Fibroblast of lung (primary cell): ENCODE measurements at places on chromosomes 6 and 20. TPM values are rescaled to one million over a fixed set of nuclear protein-coding genes. Genes with fewer than 3 reads are reported as not detected.

DNA sequence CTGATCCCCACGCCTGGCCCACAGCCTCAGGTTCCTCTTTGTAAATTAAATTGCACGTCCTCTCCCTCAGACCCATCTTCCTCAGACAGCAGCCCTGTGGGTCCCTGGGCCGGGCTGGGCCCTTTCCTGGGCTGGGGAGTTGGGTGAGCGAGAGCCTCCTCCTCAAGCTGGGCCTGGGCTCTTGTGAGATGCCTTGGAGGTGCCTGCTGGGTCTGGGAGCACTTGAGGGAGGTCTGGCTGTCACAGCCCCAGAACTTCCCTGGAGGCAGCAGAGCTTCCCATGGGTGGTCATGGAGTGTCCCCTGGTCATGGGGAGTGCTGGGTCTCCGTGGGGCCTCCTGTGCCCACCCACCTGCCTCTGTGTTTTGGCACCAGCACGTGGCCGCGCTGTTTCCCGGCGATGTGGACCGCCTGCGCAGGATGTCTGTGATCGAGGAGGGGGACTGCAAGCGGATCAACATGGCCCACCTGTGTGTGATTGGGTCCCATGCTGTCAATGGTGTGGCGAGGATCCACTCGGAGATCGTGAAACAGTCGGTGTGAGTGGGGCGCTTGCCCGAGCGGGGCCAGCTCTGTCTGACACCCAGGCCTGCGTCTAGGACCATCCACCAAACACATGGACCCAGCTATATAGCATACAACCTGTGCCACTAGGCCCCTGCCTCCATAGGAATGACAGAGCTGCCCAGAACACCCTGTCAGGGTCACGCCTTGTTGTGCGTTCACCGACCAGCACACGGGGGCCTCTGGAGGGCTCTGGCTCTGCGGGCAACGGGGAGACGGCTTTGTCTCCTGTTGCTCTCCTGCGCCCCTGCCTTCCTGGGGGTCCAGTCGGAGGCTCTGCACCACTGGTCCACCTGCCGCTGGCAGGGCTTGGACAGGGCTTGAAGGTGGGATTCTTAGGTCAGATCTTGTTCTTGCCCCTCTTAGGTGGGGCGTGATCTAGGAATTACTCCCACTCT, 33.0 kb downstream of the PYGB start:
- no peak overlapping the region for H3K4me3 ChIP-seq
- H3K36me3 ChIP-seq, result peaks cover 34% of the 10 kb centered on the region
- no peaks in the 10 kb centered on the region for H3K27me3 ChIP-seq
- no peak overlapping the region for H3K27ac ChIP-seq

Gene HRH3
- not detected in 2 replicates for total RNA-seq

GRCh38 chr6:160678230-160678629, 14.2 kb upstream of the LPA start:
- no peak for DNase-seq
- no peaks in the 10 kb centered on the region for H3K27me3 ChIP-seq
- H3K27ac ChIP-seq, result no peak overlapping the region
- H3K4me1 ChIP-seq, result no peaks in the 10 kb centered on the region
- no peak overlapping the region for H3K4me3 ChIP-seq

DNA sequence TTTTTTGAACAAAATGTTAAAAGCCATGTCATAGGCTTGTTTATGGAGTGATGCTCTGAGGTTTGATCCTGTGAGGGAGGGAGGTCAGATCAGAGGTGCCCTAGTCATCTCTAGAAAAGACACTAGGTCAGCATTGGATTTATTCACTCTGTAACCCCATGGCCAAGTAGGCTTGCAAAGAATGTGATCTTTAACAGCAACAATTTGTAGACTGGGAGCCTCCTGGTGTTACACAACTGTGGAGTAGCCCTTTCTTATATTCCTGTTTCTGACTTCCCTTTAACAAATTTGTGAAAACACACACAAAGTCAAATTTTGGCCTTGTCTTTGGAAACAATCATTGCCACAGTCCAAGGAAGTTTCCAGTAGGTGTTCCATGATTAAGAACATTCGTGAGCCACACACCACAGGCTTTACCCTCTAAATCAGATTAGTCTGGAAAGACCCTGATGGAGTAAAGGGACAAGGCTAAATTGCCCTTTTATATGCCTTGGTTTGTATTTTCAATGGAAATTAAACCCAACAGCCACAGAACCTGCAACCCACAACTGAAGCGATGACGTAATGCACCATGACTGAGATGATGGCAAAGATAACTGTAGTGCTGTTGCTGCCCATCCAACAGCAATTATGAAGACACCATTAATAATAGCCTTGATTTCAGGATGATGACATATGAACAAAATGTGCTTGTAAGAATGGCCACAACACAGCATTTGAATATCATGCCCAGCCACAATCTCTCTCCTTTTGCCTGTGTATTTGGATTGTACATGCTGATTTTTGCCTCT, 22.1 kb downstream of the SCP2D1 start:
- no peak for DNase-seq
- no peaks in the 10 kb centered on the region for H3K36me3 ChIP-seq
- no peaks in the 10 kb centered on the region for H3K27me3 ChIP-seq

DNA sequence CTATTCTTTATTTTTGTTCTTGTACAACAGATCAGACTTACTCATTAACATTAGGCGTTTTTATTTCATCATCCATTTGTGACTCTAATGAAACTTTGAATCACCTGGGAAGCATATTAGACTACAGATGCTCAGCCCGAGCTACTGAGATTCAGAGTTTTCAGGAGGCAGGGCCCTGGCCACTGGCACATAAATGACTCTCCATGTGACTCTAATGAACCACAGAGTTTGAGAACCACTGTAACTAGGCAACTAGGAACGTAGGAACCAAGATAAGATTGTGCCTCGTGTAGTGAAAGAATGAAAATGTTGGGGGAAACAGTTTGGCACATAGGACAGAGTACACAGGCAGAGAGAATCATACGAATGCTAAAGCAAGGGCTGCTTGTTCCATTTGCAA, 405.9 kb upstream of the BTBD3 start:
- no peaks in the 10 kb centered on the region for H3K36me3 ChIP-seq
- H3K27ac ChIP-seq, result no peak overlapping the region
- no peak overlapping the region for H3K4me3 ChIP-seq
- no peaks in the 10 kb centered on the region for H3K27me3 ChIP-seq
- no peaks in the 10 kb centered on the region for H3K4me1 ChIP-seq
- DNase-seq, result no peak

- peaks cover 3% of the 10 kb centered on the region for H3K27me3 ChIP-seq
- peaks cover 2% of the 10 kb centered on the region for H3K4me1 ChIP-seq
- H3K27ac ChIP-seq, result no peak overlapping the region
- no peak overlapping the region for H3K4me3 ChIP-seq
These were observed 93.8 kb upstream of the CD93 start for GRCh38 chr20:23179766-23180403.

Gene ACOT13
- 7.7 and 12.2 TPM in 2 replicates for total RNA-seq

Gene TNXB
- total RNA-seq, result 63.9 and 113 TPM in 2 replicates

Gene HLA-DOA
- not detected in 2 replicates for total RNA-seq

DNA sequence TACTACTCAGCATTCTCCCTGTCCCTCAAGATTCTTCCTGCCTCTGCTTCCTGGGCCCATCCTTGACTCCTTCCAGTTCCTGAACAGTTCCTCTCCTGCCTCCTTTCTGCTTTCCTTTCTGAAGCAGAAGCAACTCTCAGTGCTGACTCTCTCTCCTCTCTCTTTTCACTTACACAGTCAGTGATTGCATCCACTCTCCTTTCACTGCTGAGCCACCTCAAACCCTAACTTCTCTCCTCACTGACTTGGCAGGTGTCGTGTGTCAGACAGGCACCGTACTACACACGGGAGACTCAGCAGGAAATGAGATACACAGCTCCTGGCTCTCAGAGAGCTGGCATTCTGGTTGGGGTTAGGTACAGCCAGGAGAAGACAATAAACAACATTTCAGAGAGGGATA, 5.6 kb downstream of the ABHD16A start:
- no peaks in the 10 kb centered on the region for H3K27me3 ChIP-seq
- H3K36me3 ChIP-seq, result peaks cover 10% of the 10 kb centered on the region
- H3K27ac ChIP-seq, result no peak overlapping the region
- peaks cover 8% of the 10 kb centered on the region for H3K4me1 ChIP-seq

DNA sequence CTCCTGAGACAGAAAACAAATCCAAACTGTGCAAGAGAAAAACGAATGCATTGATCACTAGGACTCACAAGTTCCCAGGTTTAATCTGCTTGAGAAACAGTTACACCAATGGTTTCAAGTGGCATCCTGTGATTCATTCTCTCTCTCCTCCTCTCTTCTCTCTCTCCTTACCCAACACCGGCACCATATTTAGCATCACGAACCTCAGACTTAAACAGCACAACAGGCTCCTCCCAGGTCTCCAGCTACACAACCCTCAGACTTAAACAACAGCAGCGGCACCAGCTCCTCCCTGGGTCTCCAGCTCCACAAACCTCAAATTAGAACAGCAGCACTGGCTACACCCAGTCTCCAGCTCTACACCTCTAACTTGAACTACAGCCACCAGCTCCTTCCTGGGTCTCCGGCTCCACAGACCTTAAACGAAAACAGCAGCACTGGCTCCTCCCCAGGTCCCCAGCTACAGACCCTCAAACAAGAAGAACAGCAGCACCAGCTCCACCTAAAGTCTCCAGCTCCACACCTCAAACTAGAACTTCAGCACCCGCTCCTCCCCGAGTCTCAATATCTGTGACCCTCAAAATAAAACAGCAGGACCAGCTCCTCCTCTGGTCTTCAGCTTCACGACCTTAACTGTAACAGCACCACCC, 355.9 kb downstream of the PREX1 start:
- no peaks in the 10 kb centered on the region for H3K36me3 ChIP-seq
- no peak for DNase-seq
- no peaks in the 10 kb centered on the region for H3K27me3 ChIP-seq
- H3K27ac ChIP-seq, result no peak overlapping the region
- H3K4me1 ChIP-seq, result no peaks in the 10 kb centered on the region

Gene C6orf52
- total RNA-seq, result 0.26 and 0.33 TPM in 2 replicates

DNA sequence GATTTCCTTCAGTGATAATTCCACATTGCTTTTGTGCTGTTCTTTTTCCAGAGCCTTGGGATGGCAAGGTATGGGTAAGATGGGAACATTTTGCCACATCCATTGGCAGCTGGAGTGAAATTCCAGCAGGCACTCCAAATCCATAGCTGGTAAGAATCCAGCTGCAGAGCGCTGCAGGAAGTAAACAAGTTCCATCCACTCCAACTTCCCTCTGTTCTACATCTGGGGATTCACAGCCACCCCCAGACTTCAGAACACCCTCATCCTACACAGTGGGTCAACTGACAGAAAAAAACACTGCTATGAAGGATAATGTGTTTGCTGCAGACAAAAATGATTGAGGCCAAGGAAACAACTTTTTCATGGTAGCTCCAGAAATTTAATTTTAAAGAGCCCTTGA, 747.8 kb downstream of the MAFB start:
- no peaks in the 10 kb centered on the region for H3K4me1 ChIP-seq
- H3K27ac ChIP-seq, result no peak overlapping the region
- no peak overlapping the region for H3K4me3 ChIP-seq
- DNase-seq, result no peak
- H3K27me3 ChIP-seq, result no peaks in the 10 kb centered on the region

Gene IFNGR1
- 102 and 123 TPM in 2 replicates for total RNA-seq

GRCh38 chr6:155195903-155196302, 67.9 kb upstream of the CLDN20 start:
- no peaks in the 10 kb centered on the region for H3K4me1 ChIP-seq
- H3K4me3 ChIP-seq, result no peak overlapping the region
- DNase-seq, result no peak
- no peak overlapping the region for H3K27ac ChIP-seq

GRCh38 chr20:56587307-56588041, 41.6 kb upstream of the TFAP2C start:
- no peaks in the 10 kb centered on the region for H3K4me1 ChIP-seq
- no peaks in the 10 kb centered on the region for H3K36me3 ChIP-seq
- DNase-seq, result no peak
- H3K4me3 ChIP-seq, result no peak overlapping the region
- no peak overlapping the region for H3K27ac ChIP-seq

GRCh38 chr6:170172825-170173256, 118.0 kb downstream of the DLL1 start:
- H3K4me3 ChIP-seq, result no peak overlapping the region
- DNase-seq, result no peak
- no peak overlapping the region for H3K27ac ChIP-seq
- no peaks in the 10 kb centered on the region for H3K36me3 ChIP-seq
- no peaks in the 10 kb centered on the region for H3K27me3 ChIP-seq

- peaks cover 2% of the 10 kb centered on the region for H3K36me3 ChIP-seq
- no peak overlapping the region for H3K27ac ChIP-seq
- no peaks in the 10 kb centered on the region for H3K27me3 ChIP-seq
- DNase-seq, result no peak
These were observed 103.5 kb downstream of the ATXN1 start for GRCh38 chr6:16657768-16658167.

DNA sequence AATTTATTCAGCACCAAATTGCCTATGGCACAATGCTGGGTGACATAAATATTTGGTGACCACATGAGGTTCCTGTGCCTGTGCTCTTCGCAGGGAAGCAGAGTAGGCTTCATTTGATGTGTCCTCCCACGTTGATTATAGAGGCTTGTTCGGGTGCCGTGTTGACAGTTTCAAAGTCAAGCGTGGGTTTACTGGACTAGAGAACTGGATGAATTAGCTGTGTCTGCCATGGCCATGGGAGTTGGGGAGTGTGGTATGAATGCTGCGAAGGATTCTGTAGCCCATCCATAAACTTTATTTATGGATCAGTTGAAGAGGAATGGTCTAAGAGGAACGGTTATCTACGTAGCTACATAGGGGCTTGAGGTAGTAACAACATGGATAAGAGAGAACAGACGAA, 11.0 kb downstream of the CD109 start:
- no peaks in the 10 kb centered on the region for H3K27me3 ChIP-seq
- peaks cover 3% of the 10 kb centered on the region for H3K4me1 ChIP-seq
- H3K27ac ChIP-seq, result no peak overlapping the region
- H3K36me3 ChIP-seq, result peaks cover 3% of the 10 kb centered on the region
- DNase-seq, result no peak

DNA sequence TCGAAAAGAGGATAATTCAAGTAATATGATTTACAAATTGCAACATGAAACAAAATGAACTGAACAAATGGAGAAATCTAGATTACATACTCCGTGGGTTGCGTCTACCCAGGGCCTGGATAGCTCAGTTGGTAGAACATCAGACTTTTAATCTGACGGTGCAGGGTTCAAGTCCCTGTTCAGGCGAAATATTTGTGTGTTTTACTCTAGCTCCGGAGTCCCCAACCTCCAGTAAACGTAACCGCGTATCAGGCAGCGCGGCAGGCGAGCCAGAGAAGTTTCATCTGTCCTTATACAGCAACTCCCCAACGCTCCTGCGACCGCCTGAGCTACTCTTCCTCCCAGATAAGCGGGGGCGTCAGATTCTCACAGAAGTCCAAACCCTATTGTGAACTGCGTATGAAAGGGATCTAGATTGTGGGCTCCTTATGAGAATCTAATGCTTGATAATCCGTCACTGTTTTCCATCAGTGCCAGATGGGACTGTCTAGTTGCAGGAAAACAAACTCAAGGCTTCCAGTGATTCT, 176.1 kb downstream of the TRIM27 start:
- no peaks in the 10 kb centered on the region for H3K4me1 ChIP-seq
- no peak overlapping the region for H3K27ac ChIP-seq
- H3K27me3 ChIP-seq, result no peaks in the 10 kb centered on the region

DNA sequence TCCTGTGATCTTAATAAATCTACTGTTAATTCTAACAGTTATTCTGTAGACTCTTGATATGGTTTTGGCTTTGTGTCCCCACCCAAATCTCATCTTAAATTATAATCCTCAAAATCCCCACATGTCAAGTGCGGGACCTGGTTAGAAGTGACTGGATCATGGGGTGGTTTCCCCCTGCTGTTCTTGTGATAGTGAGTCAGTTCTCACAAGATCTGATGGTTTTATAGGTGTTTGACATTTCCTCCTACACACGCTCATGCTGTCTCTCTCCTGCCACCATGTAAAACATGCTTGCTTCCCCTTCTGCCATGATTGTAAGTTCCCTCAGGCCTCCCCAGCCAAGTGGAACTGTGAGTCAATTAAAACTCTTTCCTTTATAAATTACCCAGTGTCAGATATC, 10.5 kb upstream of the EPB41L2 start:
- no peak overlapping the region for H3K4me3 ChIP-seq
- no peaks in the 10 kb centered on the region for H3K36me3 ChIP-seq
- H3K27me3 ChIP-seq, result no peaks in the 10 kb centered on the region
- no peak for DNase-seq
- no peaks in the 10 kb centered on the region for H3K4me1 ChIP-seq
